ENCODE measurements at places on chromosomes 7 and 10.

GRCh38 chr10:9900751-9901150 lies 1116.9 kb upstream of the CELF2 start:
- no peak for DNase-seq

DNA sequence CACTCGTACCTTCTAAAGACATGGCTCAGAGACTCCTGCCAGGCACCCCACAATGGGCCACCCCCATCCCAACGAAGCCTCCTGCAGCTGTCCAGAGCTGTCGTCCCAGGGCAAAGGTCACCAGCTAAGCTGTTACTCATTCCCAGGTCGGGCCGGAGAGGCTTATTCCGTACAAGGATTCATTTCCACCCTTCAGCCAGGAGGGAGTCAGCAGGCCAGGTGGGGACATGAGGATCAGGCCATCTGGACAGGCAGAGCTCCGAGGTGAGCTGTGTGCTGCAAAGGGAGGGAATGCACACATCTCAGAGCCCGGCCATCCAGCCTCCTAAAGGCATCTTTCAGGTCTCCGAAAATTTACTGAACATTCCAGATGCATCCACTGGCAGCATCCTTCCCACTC lies 63.9 kb upstream of the NANOS1 start:
- no peak for DNase-seq

- DNase-seq, result no peak
Observed at GRCh38 chr7:51079494-51079893, 237.1 kb downstream of the COBL start.

DNA sequence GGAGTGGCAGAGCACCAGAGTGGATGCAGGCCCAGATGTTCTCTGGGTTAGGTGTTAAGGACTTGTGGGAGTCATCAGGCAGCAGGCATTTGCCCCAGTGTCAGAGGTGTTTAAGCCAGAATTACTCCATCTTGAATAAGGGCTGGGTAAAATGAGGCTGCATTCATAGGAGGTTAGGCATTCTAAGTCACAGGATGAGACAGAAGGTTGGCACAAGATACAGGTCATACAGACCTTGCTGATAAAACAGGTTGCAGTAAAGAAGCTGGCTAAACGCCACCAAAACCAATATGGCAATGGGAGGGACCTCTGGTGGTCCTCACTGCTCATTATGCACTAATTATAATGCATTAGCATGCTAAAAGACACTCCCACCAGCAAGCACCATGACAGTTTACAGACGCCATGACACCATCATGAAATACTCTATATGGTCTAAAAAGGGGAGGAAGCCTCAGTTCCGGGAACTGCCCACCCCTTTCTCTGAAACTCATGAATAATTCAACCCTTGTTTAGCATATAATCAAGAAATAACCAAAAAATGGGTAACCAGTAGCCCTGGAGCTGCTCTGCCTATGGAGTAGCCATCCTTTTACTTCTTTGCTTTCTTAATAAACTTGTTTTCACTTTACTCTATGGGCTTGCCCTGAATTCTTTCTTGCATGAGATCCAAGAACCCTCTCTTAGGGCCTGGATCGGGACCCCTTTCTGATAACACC lies 882 bp upstream of the LRRC61 start:
- DNase-seq, result no peak

DNA sequence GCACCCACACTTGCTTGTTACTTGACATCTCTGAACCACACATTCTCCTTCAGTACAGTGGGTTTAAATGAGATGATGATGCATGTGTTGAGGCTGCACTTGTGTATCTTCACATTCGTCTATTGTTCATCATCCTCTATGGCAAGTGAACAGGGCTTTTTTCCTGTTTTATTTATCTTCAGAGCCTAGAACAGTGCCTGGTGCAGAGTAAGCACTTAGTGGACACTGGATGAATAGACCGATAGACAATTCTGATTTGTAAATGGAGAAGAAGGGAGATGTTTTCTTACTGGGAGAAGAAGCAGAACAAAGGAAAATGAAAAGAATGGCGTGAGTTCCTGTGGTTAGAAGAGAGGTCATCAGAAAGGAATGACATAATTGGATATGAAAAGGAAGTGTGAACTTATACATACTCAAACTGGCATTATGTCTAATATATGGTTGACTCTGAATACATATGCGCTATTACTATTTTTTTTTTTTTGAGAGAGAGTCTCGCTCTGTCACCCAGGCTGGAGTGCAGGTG lies 99.7 kb downstream of the AVL9 start:
- no peak for DNase-seq

DNA sequence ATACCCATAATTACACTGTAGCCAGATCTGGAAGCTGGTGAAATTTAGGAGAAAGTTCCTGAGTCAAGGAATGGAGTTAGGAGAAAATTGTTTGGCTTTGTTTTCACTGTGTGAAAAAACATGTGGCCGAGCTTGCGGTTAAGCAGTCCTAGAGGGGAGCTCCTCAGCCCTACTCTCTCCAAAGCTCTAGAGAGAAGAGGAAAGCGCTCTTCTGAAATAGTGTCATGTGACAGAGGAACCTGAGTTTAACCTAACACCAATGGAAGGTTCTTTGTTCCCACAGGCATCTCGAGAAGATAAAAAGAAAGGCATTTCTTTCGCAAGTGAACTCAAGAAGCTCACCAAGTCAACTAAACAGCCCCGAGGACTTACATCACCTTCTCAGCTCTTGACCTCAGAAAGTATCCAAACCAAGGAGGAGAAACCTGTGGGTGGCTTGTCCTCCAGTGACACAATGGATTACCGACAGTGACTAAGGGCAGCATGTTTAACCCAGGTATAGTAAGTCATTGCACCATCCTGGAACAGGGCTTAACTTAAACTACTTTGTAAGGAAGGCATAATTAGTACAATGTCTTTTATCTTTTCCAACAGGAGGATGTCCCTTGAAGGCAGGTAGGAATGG lies 38.0 kb downstream of the NOC3L start:
- no peak for DNase-seq

GRCh38 chr7:47407821-47408674 lies 173.9 kb downstream of the TNS3 start:
- DNase-seq, result no peak

DNA sequence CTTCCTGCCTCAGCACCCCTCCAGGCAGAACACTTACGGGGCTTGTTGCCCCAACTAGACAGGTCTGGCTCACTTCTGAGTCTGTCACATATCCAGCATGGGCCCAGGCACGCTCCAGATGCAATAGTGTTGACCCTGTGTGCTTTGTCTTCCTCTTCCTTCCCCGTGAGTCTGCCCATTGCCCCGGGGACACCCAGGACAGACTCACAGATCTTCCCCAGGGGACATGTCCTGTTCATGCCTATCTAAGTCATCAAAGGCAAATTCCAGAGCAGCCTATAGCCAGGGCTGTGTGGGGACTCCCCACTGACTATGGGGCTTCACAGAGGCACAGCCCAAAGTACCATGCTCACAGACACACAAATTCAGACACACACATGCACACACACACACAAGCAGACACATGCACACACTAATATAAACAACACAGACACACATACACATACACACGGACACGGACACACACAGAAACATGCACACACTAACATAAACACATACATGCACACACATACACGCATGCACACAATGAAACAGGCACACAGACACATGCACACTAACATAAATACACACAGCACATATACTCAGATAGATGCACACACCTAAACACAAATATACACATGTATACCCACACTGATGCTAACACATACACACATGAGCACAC lies 175.8 kb downstream of the KCNMA1 start:
- DNase-seq, result no peak

DNA sequence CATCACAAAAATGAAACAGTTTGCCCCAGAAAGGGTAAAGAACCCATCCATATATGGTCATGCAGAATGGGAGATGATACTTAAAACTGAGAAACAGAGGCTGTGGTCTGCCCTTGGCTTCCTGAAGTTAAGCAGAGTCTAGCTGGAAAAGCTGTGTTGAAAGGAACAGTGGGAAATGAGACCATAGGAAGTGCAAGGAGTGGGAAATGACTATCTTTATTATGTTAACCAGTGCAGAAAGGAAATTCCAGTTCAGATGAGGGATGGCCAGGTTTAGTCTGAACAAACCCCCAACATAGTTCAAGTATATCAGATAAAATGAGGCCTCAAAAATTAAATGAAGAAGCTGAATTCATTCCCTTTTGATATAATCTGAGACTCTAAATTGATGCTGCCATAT lies 112.2 kb upstream of the TARP start:
- no peak for DNase-seq

GRCh38 chr7:113880559-113880958 lies 38.2 kb downstream of the PPP1R3A start:
- DNase-seq, result no peak

- DNase-seq, result no peak
Observed at GRCh38 chr7:38291117-38291647, 17.7 kb upstream of the TARP start.

- no peak for DNase-seq
Observed at GRCh38 chr10:21402606-21403083, 122.8 kb downstream of the SKIDA1 start.

DNA sequence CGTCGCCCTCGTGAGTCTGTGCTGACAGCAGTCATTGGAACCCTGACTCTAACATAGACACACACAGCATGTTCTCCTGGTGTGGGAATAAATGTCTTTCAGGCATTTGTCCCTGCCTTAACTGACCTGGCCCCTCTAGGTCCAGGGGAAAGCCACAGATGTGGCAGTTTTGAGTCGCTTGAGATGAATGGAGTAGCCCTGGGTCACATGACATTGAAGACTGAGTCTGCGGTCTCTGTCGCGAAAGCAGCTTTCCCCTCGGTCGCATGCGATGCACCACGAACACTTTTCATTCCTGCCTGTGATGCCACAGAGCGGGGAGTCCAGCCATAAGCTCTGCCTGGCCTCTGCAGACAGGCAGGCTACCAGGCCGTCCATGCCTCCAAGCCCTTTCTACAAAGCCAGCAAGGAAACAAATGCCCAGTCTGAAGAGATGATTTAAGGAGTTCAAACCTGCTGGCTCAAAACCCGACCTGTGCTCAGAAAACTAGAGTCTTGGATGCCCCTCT lies 172.3 kb downstream of the WDR37 start:
- DNase-seq, result no peak

GRCh38 chr7:112654322-112655216 lies 135.6 kb downstream of the TMEM168 start:
- no peak for DNase-seq

- DNase-seq, result no peak
Observed at GRCh38 chr10:22712956-22713852, 1.2 kb downstream of the PIP4K2A start.

DNA sequence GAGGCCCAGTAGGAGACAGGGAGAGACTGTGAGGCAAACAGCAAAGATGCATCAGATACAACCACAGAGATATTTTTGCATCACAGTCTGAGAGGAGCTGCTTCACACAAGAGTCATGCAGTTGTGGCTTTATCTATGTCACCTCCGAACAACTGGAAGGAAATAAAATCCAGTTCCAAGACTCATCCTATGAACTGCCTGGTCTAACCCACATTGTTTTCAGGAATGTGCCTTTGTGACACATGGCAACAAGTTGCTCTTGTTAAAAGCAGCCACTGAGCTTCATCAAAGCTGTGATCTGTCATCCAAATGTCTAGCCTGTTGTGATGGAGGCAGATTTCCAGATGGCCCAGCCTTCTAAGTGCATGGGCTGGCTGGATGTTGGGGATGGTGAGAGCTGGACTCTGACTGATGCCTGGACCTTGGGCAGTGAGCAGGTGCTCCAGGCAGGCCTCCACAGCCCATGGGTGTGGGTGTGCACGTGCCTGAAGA lies 255.0 kb downstream of the BMPER start:
- DNase-seq, result no peak

GRCh38 chr7:45459476-45459875 lies 114.7 kb upstream of the ADCY1 start:
- DNase-seq, result no peak

DNA sequence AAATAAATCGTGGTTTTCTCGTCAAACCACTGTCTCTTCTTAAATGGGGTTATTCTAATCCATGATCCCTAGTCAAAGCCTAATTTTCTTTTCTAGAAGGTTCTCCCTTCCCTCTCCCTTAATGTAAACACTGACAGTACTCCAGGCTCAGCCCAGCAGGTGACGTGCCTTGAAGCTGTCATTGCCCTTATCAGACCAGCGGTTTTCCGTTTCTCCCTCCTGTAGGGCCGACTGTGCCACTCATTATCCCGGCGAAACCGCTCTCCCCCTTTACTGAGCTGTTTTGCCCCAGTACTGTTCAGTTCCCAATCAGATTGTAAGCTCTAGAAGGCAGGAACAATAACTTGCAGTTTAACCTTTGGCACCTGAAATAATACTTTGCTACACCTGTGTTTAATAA lies 153.5 kb upstream of the RHEB start:
- DNase-seq, result no peak

- no peak for DNase-seq
Observed at GRCh38 chr7:12369756-12370155, 33.9 kb downstream of the VWDE start.

DNA sequence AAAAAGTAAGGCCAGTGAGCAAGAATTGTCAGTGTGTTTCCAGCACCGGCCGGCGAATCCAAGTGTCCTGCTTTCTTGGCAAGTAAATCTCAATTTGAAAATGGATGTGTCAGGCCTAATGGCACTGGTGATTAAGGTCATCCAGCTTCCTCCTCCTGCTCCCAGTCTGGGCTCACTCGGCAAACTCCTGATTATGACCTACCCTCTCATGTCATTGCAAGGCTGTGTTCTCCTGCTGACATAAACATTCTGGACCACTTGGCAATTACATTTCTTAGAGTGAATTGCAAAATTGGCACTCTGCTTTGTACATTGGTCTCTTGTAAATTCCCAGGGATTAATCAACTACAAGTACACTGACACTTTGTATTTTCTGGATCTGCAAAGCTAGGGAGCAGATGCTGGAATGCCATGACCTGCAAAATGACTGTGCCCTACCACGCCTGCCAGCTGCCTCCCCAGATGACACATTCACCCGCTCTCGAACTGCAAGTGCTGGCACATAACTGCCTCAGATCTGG lies 473.8 kb downstream of the KIF20B start:
- no peak for DNase-seq

GRCh38 chr10:30058570-30059132 lies 735 bp downstream of the JCAD start:
- no peak for DNase-seq

- DNase-seq, result no peak
Observed at GRCh38 chr10:49569031-49569631, 30.2 kb upstream of the ERCC6 start.

GRCh38 chr10:14186245-14186644 lies 144.5 kb downstream of the FRMD4A start:
- DNase-seq, result no peak

DNA sequence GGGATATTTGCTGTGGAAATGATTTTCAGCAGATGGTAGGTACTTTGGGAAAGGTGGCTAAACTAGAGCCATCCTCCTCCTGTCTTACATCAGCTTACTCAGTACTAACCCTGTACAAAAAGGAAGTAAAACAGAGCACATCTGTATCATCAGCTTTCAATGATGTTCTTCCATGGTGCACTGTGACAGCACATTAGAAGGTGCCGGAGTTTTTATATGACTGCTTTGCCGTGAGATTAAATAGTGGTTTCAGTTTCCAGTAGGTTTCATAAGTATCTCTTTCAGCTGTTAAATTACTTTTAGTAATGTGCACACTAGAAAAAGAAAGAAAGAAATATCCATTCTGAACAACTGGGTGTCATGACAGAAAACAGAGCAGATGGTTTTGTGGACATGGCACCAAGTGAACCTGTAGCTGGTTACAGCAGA lies 86.5 kb downstream of the ARID5B start:
- DNase-seq, result no peak

- no peak for DNase-seq
Observed at GRCh38 chr10:78476156-78476555, 442.5 kb downstream of the RPS24 start.

All from anterior cingulate cortex (tissue), 58 donors.